ENCODE measurements at places on chromosomes 5 and 9.

- DNase-seq = no peak
Observed at GRCh38 chr9:117365438-117365837, 49.4 kb downstream of the ASTN2 start.

DNA sequence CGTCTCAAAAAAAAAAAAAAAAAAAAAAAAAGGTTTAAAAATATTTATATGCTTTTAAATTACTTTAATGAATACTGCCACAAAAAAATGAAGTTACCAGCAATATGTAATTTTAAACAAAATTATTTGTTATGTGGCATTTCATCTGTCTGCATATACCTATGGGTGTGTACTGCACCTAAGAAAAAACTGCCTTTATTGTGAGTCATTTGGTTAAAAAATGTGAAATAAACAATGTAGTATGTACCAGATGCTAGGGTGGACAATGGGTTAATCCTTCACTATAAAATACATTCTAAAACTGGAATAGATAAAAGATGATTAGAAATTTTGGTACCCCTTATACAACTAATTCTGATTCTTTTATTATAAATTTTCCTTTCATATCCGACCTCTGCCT, 12.3 kb downstream of the CHD1 start:
- DNase-seq = no peak

DNA sequence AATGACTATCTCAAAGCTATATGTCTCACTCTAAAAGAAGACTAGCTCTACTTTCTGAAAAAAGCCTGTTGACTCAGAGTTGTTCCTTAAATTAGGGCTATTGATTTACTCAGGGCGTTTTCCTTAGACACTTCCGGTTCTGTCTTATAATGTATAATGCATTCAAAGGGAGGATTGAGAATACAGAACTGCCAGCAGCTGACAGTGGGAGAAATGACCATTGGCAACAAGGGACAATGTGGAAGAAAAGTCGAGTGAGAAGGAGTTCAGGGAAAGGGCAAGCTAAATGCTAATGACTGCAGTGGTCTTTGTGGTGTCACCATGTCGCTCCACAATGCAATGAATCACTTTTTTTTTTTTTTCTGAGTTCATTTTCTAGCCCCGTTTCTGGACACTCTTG, 65.7 kb upstream of the ANKH start:
- DNase-seq = no peak

DNA sequence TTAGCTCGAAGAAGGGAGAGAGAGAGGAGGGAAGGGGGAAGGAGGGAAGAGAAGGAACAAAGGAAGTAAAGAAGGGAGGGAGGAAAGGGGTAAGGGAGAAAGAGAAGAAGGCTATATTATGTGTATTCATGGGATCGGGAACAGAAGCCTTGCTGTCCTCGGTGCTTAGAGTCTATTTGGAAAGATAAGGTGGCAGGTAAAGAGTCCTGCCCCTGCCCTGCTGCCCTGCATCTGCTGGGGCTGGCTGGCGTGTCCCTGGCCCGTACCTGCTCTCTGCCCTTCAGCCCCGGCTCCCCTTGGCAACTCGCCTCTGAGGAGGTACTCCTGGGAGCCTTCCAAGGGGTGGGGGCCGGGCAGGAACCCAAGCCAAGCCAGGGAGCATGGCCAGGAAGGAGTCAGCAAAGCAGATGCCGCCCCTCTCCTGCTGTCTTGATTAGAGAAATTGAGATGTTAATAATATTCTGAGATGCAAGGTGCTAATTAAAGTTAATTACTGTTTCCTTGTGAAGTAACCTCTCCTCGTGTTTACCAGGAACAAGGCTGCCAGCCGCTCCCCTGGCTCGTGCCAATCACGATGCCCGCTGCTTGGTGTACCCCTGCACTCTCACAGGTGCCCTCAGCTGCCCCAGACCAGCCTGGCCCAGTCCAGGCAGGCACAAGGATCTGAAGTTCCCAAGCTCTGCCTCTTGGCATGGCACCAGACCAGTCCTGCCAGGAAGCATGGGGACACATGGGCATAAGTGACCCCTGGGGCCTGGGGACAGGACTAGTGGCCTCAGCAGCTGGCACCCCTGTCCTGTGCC, 36.6 kb downstream of the PCDH1 start:
- no peak for DNase-seq

DNA sequence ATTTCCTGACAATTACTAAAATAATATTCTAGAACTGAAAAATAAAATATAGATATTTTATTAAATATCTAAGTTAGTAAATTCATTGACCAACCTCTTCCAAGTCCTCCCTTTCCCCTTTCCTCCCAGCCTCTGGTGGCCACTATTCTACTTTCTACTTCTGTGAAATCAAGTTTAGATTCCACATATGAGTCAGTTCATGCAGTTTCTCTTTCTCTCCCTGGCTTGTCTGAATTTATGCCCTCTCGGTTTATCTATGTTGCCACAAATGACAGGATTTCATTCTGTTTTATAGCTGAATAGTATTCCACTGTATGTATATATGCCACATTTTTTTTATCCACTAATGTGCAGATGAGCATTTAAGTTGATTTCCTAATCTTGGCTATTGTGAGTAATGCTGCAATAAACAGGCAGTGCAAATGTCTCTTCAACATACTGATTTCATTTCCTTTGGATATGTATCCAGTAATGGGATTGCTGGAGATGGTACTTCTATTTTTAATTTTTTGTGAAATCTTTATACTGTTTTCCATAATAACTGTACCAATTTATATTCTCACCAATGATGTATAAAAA, 52.3 kb downstream of the WDR36 start:
- no peak for DNase-seq

DNA sequence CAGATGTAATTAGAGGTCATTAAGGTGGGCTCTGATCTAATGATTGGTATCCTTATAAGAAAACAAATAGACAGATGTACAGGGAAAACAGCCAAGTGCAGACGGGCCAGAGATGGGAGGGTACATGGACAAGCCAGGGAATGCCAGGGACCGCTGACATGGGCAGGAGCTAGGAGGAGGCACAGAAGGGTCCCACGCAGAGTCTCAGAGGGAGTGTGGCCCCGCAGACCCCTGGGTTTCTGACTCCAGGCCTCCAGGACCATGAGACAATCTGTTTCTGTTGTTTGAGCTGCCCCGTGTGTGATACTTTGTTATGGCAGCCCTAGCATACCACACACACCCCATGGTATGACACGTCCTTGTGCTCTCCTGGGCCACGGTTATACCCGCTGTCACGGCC, 29.1 kb downstream of the GADD45G start:
- DNase-seq = no peak

GRCh38 chr5:59538750-59539121, 354.8 kb downstream of the PDE4D start:
- no peak for DNase-seq

GRCh38 chr5:173247510-173247909, 12.5 kb upstream of the NKX2-5 start:
- no peak for DNase-seq

GRCh38 chr5:65919773-65920172, 6.6 kb upstream of the ERBIN start:
- DNase-seq = no peak

DNA sequence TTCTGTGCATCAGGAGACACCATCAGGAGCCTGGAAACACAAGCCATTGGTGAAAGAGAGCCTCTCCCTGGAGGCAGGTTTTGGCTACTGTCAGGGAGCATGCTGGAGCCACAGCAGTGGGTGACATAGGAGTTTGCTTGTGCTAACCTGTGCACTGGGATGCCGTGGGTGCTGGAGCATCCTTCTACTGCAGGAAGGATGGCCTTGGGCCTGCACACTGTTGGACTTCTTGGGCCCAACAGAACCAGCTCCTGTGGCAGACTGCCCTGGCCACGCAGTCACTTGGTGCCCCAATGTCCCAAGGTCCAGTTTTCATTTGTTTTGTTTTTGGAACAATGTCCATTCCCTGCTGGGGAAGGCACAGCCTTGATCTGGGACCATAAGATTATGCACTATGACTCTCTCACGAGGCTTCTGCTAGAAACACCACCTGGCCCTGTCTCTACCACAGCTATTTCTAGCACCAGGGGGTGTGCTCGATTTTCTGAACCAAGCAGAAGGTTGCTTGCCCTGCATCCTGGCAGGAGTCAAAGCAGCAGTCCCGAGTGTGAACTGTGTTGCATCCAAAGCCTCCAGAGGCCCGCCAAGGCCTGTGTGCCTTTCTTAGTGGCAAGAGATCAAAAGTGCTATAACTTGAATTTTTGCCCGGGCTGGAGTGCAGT, 5.5 kb upstream of the LTC4S start:
- no peak for DNase-seq

DNA sequence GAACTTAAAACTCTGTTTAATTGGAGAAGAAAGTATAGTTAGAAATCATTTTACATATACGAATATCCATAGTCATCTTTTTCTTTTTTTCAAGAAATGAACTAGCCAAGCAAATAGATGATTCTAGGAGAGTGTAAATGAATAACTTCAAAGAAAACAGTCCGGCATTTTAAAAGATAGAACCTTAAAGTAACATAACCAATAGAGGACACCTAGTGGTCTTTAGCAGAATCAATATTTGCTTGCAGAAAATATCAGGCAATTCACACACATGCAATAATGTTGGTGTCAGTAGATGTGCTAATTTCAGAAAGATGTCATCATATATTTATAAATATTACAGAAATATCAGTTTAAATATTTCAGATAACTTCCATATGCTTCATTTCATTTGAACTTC, 57.1 kb downstream of the HCN1 start:
- no peak for DNase-seq

DNA sequence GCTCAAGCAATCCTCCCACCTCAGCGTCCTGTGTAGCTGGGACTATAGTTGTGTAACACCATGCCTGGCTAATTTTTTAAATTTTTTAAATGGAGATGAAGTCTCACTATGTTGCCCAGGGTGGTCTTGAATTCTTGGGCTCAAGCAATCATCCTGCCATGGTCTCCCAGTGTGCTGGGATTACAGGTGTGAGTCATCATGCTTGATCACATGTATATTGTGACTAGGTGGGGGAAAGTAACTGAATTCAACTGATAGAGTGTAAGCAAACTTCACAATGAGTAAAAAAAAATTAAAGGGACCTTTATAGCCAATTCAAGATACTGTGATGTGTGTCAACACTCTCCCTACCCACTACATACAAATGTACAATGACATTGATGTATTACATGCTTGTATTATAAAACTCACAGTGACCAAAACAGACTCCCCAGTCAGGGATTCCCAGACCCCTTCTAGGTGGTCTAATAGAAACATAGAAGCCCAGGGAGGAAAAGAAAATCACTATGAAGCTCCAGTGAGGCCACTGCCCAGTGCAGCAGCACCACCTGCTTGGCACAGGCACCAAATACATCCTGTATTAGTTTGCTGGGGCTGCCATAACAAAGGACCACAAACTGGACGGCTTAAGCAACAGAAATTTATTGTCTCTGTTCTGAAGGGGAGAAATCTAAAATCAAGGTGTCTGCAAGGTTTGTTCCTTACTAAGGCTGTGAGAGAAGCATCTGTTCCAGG, 8.8 kb downstream of the PLGRKT start:
- no peak for DNase-seq

DNA sequence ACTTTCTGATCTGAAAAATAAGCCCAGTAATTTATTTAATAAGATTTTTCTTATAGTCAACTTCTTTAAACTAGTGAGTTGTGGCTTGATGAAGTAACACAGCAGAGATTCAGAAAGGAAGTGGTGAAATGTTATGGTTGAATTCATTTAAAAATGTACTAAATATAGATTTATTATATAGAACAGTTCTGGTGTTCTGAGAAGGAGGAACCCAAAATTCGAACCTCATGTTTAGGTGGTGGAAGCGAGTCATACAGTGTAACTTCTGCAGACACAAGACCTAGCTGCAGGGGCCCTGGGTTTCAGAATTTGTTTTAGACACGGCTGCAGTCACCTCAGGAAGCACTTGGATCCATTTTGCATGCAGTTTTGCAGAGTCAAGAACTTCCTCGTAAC, 188.2 kb downstream of the TRIO start:
- no peak for DNase-seq

DNA sequence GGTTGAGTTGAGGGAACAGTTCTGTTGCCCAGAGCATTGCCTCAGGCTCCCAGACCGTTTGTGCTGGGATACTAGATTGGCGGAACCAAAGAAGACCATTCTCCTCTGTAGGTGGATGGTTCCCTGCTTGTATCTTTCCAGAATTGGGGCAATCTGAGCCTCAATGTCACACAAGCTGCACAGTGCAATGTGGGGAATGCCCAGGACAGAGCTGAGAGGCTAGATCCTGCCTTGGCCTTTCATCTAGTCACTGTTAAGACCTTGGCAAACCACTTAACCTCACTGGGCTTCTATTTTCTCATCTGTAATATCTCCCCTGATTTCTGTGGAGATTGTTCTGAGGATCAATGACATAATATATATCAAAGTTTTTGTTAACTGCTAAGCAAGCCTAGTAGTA, 16.9 kb upstream of the ERAP2 start:
- DNase-seq = no peak

DNA sequence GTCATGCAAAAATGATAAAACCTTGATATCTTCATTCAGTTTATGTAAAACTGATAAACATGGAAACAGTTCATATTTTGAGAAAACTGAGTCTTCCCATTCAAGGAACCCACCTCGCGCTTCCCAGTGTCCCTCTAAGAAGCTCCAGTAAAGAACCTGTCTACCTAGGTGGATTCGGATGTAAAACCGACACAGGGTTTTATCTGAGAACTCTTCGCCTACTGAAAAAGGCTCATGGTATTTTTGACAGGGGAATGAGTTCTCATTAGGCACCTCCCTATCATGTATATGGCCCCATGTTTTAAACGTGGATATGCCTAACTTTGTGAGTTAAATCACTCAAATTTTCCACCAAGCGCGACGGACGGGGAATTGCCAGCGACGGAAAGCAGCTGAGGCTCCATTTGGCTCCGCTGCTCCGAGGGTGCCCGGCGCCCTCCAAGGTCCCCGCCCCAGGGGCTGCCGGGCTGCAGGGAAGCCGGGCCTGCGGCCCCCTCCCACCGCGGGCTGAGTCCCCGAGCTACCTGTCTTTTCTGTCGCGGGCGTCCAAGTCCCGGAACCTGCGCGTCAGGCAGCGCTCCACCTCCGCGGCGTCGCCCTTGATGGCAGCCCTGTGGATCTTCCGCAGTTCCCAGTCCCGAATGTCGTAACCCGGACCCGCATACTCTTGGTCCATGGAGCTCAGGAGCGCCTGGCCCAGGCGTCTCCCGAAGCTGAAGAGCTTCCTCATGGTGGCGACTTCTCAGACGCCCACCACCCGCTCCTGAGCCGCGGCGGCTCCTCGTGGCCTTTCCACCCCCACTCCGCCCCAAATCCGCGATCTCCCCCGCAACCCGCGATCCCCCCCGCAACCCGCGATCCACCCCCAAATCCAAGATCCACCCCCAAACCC, 594 bp downstream of the ANKRD18A start:
- DNase-seq = no peak

GRCh38 chr9:33719581-33720374, 75.6 kb upstream of the PRSS3 start:
- no peak for DNase-seq
